ENCODE measurements at places on chromosomes 6 and 20.

DNA sequence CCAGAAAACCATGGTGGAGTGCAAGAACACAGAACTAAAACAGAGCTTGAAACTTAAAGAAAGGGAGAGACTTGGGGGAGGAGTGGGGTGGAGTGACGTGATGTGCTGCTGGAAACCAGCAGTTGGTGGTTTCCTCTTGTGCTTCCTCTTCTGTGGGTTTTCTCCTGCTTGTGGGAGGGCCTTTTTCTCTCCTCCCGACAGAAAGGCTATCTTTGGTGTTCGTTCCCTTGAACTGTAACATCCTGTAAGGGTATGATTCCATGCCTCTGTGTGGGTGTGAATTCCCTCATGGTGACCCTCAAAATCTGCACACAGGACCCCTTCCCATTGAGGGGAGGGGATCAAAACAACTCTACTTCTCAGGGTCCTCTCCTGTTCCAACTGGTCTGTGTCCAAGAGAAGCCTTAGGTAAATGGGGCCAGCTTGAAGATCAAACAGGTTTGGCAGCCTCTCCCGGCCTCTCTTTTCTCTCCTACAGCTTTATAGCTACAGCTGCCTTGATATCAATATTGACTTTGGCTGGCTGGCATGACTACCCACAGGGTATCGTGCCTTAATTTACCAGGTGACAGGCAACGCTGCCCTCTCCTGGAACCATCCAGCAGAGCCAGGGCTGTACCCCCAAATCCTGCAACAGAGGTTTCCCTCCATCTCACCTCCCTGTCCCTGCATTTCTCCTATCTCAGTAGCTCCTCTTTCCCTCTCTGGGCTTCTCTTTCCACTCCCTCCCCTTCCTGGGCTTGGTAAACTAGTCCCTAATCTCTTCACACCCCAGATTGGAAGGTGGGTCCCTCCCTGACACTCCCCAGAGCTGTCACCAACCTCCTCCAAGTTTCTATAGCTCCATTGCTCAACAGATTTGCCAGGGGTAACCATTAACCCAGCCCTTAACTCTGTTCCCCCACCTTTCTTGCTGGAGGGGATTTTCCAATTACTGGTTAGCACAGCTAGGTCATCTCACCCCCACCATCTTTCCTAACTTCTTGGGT, 1.5 kb upstream of the MSH5 start:
- no peak for DNase-seq

- DNase-seq = peak; percentile 84
These were observed at the start of gene GCLC for GRCh38 chr6:53544470-53545308. Gene GCLC, minus strand, starts transcription at chr6:53545101. Its CDS starts 456 bp downstream, at chr6:53544645.

GRCh38 chr20:61251529-61252393, at the start of gene CDH4:
Gene CDH4, plus strand, starts transcription at chr20:61252261.
- DNase-seq = no peak

DNA sequence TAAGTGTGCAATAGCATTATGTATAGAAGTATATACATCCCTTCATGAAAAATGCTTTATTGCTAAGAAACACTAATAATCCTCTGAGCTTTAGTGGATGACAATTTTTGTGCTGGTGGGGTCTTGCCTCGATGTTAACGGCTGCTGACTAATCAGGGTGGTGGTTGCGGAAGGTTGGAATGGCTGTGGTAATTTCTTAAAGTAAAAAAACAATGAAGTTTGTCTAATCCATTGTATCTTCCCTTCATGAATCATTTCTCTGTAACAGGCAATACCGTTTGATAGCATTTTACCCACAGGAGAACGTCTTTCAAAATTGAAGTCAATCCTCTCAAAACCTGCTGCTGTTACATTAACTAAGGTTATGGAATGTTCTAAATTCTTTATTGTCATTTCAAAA, 816.5 kb upstream of the GJE1 start:
- DNase-seq = no peak

DNA sequence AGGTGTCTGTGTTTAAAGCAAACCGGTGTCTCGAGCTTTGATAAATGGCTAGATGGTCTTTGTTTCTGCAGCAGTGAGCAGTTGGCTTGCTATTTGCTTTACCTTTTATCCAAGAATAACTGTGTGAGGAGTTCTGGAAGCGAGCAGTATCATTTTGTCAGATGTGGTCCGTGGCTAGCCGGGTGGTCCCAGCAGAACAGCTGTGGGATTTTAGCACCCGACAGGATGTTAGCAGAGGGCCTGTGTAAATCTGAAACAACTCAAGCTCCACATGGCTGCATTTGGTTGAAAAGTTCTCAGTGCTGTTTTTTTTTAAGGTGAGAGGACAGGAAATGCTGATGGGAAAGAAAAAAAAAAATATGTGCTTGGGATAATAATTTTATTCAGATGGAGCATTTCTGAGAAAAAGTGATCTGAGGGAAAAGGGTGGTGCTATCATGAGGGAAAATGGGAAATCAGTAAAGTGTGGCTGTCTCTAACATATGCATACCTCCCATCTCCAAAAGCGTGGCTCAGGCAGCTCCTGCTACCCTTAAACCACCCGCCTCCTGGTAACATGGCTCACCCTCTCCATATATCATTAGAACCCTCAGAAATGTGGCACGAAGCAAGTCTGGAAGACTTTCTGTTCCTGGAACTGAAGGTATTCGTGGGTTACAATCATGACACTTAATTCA, 215.4 kb downstream of the TSHZ2 start:
- DNase-seq = no peak

GRCh38 chr6:210104-210456, 82.2 kb upstream of the DUSP22 start:
- DNase-seq = no peak

DNA sequence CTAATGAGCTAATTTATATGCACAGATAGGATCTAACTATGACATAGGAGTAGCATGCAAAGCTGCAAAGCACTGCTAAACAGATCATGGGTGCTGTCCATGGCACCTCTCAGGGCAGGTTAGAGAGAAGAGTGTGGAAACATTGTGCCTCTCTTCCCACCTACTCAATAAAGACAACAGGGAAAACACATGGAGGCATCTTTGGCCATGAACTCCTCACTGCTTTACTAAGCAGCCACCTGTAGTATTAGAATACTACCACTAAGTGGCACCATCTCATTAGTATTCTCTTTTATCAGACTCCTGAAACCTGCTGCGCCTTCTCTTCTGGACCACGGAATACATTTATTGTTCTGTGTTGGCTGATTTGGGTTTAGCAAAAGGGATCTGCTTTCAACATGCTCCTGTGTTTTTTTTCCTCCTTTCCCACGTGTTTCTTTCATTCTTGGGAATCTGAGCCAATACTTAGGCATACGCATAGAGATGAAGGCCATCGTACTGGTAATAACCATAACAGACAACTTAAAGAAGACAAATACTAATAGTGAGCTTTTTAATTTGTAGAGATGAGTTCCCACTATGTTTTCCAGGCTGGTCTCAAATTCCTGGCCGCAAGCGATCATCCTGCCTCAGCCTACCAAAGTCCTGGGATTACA, 9.4 kb upstream of the HDDC2 start:
- no peak for DNase-seq

DNA sequence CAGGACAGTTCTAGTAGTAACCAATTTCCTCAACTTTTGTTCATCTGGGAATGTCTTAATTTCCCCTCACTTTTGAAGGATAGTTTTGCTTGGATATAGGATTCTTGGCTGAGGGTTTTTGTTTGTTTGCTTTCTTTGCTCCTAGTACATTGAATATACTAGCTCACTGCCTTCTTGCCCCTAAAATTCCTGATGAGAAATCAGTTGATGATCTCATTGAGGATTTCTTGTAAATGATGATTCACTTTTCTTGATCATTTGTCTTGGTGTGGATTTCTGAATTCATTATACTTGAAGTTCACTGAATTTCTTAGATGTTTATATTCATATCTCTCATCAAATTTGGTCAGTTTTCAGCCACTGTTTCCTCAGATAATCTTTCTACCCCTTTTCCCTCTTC, 49.1 kb upstream of the PRDM1 start:
- DNase-seq = no peak

DNA sequence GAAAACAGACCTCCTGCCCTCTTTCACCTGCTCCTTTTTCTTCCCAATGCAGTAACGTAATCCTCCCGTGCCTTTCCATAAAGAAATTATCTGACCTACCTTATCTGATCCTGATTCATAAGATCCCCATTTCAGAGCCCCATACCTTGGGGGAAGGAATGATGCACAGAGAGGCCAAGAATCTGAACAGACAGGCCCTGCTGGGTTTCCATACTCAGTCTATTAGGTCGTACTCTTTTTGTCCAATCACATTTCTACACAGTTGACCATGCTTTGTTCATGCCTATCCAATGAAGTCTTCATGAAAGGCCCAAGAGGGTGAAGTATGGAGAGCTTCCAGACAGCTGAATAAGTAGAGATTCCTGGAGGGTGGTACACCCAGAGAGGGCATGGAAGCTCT, 25.3 kb downstream of the SRPK1 start:
- no peak for DNase-seq

GRCh38 chr6:155890409-155890808, 434.8 kb upstream of the NOX3 start:
- DNase-seq = no peak

GRCh38 chr6:27318973-27319372, 6.9 kb upstream of the POM121L2 start:
- no peak for DNase-seq

DNA sequence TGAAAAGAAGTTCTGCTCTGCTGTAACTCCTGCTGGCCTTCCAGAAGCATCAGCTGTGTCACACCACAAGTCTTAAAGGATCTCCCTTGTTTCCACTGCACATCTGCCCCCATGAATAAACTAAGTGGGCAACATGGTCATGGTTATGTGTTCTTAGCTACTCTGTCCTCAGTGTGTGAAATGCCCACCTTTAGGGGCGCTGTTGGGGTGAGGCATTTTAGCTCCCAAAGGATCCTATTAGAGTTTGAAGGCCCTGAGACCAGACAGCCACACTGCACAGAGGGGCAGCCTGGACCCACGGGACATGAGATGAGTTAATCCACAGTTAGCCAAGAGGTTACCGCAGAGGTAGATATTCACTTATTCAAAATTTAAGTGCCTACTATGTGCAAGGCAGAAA, 294.3 kb upstream of the QKI start:
- DNase-seq = no peak

DNA sequence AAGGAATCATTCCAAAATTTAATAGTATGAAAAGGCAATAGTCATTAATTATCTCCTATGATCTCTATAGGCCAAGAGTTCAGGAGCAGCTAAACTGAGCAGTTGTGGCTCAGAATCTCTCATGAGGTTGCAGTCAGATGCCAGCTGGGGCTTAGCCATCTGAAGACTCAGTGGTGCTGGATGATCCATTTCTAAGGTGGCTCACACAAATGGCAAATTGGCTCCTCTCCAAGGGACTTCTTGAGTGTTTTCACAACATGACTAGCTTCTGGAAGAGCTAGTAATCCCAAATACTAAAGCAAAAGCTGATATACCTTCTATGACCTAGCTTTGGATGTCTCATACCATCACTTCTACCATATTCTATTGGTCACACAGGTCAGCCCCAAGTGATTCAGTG, 104.2 kb downstream of the HAO1 start:
- no peak for DNase-seq

GRCh38 chr20:11734431-11734830, 183.3 kb upstream of the BTBD3 start:
- no peak for DNase-seq

DNA sequence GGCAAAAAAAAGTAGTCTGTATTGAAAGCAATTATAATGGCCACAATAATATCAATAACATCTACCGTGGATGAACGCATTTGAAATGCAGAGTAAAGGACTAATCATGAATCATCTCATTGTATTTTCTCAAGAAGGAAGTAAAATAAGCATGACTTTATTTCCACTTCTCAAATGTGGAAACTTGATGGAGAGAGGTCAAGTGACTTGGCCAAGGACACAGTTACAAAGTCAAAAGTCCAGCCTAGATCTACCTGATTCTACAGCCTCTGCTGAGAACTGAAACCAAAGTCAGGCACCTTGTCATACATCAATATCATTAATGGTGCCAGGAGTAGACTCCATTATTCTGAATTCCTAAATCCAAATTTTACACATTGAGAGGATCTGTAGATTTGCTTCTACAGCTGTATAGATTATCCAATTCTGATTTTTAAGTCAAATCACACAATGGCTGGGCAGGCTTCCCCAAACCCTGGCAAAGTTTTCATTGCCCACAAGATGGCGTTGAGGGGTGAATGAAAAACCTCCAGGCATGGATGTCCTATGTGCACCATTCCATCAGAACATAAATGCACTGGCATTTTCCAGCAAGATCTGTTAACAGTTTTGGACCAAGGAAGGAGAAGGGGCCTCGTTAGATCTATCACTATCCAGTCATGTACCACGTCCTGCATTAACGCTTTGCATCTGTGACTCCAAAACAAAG, 423.1 kb downstream of the MAFB start:
- no peak for DNase-seq

DNA sequence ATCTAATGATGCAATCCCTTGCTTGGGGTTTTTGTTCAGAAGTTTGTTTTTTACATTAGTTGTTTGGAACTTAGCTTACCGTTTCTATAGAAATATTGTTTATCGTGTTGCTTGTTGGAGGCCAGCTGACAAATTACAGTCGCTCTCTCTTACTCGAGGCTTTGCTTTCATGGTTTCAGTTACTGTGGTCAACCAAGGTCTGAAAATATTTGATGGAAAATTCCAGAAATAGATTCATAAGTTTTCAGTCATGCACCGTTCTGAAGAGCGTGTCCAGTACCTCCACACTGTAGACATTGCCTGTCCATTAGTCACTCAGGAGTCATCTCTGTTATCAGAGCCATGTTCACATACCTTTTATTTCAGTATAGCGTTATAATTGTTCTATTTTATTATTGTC, 47.9 kb downstream of the DEK start:
- DNase-seq = peak; percentile 26

DNA sequence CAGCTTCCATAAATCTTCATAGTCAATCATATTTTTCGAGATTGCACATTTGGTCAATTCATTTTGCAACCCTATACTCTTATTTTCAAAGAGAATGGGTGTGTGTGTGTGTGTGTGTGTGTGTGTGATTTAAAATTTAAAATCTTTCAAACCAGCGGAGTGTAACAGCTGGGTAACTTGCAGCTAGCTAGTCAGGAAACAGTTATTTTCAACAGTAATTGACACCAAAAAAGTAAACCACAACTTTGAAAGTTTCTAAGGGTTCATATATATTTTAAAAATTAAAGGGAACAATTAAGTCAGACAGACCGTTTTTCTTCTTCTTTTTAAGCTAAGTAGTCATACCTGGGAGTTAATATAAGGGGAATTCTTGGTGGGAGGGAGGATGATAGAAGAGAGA, 57.0 kb downstream of the PRR18 start:
- no peak for DNase-seq

DNA sequence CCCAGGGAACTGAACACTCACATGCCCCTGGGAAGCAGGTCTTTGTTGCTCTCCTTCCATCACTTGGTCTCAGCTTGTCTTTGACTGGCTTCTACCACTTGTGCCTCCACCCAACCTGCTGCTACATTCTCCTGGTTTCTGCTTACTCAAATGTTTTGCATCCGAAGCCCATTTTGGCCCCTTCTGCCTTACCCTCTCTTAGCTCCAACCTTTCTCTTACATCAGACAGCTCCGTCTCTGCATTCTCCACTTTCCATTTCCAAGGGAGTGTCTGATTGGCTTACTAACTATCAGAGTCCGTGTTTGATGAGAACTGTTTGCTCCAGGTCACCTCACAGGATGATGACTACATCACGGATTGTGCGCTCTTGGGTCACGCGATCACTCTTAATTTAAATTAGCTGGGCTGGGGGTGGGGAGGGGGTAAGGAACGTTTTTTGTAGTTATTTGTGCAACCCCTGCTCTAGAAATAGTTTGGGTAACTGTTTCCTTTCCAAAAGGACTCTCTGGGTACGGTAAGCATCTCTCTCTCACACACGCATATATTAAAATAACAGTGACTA, 844 bp upstream of the ABRACL start:
- no peak for DNase-seq

GRCh38 chr6:18160911-18161310, 5.7 kb downstream of the KDM1B start:
- no peak for DNase-seq

- DNase-seq = no peak
These were observed 133.4 kb downstream of the PRND start for GRCh38 chr20:4855097-4855496.
